Activated CD4-positive, alpha-beta T cell treated with anti-CD3 and anti-CD28 coated beads for 36 hours (primary cell): ENCODE measurements at places on chromosomes 6 and 20.

- DNase-seq, result no peak
These were observed 115.2 kb downstream of the PSMB1 start for GRCh38 chr6:170437719-170438401.

DNA sequence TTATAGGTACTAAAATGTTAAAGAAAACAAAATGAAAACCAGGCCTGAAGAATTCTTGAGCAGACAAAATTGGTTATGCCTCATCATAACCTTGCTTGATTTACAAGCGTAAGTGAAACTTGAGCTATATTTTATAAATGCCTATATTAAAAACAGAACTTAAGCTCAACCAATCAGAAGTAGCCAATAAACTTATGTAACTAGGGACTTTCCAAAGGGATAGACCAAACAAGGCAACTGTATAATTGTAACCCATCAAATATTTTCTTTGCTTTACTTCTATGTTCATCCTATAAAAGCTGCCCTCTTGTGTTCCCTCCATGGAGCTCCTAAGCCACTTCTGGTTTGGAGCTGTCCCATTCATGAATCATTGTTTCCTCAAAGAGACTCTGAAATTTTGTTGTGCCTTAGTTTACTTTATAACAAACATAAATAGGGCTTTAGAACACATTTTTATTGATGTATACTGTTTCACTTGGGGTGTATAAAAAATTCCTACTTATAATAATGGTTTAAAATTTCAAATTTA is 101.6 kb upstream of the CARMIL1 start:
- no peak for DNase-seq

GRCh38 chr6:123575188-123575587 is 61.6 kb downstream of the TRDN start:
- no peak for DNase-seq

- DNase-seq, result no peak
These were observed 4.9 kb upstream of the PTGIS start for GRCh38 chr20:49572857-49573256.

DNA sequence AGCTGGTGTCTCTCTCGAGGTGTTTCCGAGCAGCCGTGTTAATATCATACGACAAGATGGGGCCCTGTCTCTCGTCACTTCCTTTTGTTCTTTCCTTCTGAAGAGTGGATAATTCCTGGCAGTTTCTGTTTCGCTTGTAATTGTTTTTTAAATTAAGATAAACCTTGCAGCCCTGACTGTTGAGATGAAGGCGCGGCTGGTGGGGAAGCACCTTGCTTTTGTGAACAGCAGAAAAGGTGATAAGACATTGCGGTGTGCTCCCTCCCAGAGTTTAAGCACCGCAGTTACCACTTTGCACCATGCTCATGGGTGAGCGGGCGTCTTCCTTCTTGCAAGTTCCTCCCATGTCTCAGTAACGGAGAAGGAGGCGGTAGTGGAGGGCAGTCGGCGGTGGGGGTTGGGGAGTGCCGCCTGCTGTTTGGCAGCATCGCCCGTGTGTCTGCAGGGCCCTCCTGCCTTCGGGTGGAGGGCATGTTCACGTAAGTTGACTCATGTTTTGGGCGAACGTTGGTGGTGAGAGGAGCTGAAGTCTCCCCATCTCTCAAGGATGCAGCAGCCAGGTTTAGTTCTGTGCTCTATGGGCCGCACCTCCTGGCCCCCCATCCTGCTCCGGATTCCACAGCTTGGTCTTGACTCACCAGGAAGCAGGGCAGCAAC is 345.9 kb downstream of the TAF4 start:
- peak; percentile 57 for DNase-seq

- no peak for DNase-seq
These were observed 798.5 kb upstream of the EPHA7 start for GRCh38 chr6:94217836-94218235.

DNA sequence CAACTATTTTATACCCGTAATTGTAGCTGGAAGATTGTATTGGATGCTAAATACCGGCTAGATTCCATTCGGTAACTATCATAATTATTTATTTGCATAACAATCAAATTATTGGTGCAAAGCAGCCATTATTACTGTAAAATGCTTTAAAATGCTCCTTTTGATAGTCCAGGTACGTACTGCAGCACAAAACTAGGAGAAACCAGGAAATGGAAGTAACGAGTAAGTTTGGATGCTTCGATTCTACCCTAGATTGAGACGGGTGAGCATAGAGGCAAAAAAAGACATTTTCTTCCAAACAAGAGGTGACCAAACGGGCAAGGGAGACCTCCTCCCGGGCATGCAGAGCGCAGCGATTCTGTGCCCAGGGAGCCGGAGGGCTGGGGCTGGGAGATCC is 469 bp upstream of the XRN2 start:
- no peak for DNase-seq

- DNase-seq, result no peak
These were observed 168.4 kb upstream of the UST start for GRCh38 chr6:148578489-148578814.

DNA sequence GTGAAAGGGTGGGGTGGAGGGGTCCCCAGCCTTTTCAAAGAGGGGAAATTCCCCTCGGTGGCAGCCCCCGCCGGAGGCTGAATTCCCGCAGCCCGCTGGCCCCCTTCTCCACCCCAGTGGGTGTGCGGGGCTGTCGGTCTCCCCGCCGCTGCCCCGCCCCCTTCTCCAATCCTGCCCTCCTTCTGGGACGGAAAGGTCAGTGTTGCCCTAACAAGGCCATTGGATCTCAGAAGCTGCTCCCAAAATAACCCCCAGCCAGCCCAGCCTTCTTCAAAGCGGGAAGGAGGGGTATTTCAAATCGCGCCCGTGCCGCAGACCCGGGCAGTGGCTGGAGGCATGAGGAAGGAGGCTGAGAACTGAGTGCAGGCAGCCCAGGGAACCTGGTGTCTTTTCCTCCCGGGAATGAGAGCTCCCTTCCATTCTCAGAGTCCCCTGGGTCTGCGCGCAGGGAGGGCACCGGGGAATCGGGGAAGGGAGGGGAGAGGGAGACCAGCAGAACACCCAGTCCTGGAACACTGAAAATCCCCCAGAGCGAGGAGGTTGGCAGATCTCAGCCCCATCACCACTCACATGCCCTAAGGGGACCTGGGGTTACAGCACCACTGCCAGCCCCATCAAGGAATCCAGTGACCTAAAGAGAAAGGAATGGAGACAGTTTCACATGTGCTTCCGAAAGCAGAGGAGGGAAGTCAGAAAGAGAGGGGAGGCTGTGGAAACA is at the start of gene JPH2:
TSS of gene JPH2 (minus strand) at position 135 of the 718 bp plus-strand sequence. CDS start 483 bp downstream, outside the sequence.
- no peak for DNase-seq

- peak; percentile 31 for DNase-seq
These were observed 50.3 kb upstream of the PREP start for GRCh38 chr6:105452924-105453756.

DNA sequence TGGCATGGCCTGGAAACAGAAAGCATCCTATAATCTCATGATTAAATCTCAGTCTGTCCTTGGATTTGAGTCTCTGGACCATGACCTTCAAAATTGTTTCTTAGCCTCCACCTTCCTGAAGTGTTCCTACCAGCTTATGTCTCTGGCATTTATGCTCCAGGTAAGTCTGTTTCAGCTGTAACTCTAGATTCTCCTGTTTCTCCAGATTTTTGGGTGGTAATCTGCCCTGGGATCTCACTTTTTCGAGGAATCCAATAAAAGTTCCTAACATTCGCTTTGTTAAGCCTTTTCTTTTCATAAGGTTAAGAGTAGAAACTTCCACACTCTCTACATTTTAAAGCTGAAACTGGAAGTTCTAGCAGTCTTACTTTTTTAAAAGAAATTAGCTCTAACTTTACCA is 318.5 kb downstream of the C6orf118 start:
- DNase-seq, result no peak

DNA sequence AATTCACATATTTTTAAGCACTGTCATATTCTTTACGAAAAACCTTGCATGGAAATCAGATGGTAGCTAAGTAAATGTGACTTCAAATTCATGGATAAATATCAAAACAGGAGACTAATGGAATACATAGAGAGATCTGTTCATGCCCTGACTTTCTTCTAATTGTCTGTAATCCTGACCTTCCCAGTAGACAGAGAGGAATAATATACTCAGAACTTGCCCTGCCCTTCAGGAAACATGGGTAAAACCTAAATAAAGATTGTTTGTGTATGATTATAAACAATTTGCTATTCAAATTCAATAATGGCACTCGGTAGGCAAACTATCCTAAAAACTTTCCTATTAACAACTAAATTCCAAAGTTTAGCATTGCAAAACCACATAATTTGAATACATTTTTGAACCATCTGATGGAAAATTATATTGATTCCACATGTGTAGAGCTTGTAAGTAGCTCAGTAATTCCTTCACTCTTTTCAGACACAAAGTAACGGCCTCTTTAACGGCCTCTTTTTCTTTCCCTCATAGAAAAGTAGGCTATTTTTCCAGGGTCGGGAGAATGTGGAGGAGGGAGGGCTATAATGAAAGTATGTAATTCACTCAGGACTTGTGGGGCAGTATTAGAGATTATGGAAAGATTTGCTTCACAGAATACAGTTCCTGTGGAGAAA is 227.6 kb downstream of the ALDH8A1 start:
- DNase-seq, result no peak

DNA sequence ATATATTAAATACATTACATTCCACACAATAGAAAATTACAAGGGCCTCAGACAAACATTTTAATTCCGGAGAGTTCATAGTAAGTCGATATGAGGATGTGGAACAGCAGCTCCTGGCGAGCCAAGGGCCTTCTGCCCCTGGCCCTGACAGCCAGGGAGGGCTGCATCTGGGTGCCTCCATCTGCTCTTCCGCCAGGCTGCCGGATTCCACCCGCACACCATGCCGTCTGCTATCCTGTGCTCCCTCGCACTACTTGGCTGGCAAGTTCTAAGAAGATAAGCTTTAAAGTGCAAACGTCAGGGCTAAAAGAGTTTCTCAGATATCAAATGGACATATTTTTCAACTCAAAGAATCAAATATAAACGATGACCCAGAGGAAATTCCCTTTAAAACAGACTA is 656.3 kb upstream of the NOX3 start:
- no peak for DNase-seq

DNA sequence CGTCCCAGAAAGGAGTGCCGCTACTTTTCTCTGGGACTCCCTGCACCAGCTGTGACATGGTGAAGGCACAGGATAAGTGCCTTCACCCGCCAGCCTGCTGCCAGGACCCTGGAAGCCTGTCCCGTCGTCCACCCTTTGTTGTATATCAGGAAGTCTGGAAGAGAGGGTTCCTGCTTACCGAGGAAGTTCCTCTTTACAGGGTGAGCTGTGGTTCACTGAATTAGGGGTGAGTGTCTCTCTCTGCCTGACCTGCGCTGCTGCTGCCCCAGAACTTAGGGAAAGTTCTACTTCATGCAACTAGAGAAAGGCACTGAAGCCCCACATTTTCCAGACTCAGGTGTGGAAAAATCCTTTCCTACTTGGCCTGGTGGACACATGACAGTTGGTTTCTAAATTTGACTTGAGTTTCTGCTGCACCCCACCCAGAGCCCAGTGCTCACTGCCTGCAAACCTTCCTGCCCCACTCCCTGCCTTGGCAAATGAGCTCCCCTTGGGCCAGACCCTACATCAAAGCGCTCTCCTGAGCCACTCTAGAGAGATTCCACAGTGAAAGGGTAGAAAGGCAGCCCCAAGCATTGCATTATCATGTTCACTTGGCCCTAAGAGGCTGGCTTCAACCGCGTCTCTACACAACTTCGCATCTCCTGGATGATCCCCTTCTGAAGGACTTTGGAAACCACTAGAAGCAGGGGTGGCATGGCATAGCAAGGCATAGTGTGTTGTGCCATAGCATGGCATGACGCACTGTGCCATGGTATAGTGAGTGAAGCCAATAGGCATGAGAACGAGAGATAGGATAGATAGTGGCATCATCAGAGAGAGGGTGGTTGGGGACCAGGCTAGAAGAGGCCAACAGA is 215.8 kb upstream of the CDYL start:
- DNase-seq, result no peak
